Foreskin melanocyte (primary cell): ENCODE measurements at places on chromosomes 2 and 18.

DNA sequence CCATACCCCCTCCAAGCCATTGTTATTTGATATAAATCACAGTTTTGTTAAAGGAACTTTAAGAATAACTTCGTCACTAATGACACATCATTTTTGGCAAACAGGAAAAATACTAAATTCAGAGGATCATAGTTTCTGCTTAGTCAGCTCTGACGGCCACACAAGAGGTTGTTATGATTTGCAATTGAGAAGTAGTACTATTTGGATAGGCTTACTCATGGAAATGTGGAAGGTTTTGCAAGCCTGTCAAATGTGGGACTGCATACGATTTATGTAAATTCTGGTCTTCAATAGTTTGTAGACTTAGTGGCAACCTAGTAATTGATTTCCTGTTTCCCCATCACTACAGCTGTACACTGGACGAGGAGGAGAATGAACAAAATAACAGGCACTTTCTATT is 108.1 kb downstream of the ARHGEF33 start:
- DNase-seq: peak; percentile 68

DNA sequence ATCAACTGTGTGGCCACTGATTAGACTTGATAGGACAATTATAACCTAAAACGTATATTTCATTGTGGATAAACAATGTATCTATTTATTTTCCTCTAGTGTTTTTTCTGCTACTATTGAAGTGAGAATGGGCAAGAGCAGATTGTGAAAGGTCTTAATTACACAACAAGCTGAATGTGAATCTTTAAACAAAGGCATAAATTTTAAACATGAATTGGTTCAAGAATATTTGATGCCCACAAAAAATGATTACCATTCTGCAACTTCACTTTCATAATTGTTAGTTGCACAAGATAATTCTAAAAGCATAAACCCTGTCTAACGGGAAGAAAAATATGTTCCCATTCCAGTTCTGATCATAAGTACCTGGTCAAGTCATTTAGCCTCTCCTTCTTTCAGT is 285.6 kb downstream of the GULP1 start:
- DNase-seq: no peak

GRCh38 chr2:226169751-226170581 is 629.7 kb downstream of the IRS1 start:
- peak; percentile 82 for DNase-seq

- no peak for DNase-seq
Observed at GRCh38 chr2:237351796-237352195, 62.2 kb downstream of the COL6A3 start.

DNA sequence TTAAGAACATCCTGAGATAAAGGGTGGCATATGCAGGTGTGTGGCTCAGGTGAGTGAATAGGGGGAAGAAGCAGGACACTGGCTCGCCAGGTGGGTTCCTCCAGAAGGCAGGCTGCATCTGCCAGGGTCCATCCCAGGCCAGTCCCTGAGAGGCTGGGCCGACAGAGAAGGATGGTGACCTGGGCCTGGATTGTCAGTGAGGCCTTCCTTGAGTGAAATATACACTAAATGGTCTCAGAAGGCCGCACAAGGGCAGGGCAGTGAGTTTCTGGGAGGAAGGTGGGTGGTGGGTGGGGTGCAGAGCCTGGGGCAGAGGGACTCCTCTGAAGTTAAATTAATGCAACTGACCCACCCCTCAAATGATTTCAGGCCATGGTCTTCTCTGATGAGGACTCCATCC is 182.1 kb downstream of the ANKRD30B start:
- no peak for DNase-seq

- DNase-seq: no peak
Observed at GRCh38 chr18:77068321-77069312, 64.0 kb downstream of the MBP start.

DNA sequence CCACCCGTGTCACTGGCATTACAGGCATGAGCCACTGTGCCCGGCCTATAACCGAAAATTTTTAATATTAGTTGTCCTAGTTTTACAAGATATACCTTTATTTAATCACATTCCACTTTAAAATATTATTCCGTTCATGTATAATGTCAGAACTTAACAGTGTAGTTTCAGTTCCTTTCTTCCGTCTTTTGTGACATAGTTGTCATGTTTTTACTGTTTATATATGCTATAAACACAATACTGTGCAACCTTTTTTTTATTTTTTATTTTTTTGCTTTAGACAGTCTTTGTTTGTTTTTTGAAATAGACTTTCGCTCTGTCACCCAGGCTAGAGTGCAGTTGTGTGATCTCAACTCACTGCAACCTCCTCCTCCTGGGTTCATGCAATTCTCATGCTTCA is 129.5 kb upstream of the TTC27 start:
- DNase-seq: no peak

DNA sequence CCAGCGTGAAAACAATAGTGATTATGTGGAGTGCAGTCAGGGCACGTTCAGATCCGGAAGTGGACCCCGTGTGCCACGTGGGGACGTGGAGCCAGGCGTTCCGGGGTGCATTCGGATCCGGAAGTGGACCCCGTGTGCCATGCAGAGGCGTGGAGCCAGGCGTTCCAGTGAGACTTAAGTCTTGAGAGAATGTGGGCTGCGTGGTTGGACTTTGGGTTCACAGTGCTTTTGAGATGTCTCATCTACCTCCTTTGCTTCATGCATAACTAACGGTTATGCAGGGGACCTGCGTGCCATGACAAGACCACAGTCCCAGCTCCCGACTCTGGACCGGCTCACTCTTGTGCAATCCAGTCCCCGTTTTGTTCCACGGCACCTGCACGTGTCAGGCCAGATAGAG is 28.8 kb downstream of the CTDP1 start:
- DNase-seq: no peak

DNA sequence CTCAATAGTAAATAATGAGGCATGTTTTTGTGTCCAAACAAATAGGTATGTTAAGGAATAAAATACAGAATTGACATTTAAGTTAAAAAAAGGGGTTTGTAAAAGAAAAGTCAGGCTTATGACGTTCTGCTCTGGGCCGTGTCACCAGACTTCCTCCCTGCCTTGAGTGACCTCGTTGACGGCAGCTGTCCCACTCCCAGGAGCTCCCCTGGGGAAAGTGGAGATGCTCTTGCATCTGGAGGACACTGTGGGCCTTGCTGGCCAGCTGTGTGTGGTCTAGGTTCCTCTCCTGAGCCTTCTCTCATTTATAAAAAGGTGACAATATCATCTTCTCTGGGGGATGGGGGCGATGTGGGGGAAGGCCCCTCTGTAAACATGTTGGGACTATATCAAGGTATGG is 196.2 kb downstream of the CLIP4 start:
- no peak for DNase-seq

DNA sequence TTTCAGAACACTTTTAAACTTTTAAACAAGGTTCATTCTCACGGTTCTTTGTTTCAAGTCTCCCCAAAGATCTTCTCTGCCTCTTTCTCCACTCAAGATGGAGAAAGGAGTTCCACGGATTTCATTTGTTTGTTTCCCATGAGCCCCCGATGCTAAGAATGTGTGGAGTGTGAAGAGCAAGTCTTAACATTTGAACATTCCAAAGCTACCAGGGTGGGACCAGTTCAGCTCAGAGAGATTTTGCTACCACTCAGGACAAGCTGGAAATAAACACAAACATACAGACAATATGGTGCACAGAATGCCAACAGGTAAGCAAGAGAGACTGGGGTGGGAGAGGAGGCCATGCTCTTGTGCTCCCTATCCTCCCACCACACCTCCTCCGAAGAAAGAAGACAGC is 56.7 kb downstream of the SPRED2 start:
- DNase-seq: no peak

DNA sequence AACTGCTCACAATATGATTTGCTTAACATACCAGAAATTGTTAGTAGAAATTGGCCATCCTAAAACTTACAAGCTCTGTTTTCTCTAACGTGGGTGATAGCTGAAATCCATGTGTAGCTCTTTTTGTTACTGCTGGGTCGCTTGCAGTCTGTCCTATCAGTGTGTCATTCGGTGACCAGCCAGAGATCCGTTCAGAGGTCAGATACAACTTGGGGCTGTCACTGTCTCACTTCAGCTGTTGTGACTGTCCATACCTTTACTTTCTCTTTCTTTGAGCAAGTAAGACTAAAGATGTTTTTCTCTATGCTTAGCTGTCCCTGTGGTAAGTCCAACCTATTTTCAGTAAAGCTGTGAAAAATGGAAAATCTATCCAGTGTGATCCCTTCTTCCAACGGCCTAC is 282.9 kb upstream of the KCNH7 start:
- DNase-seq: no peak

GRCh38 chr18:79397830-79398761 is 2.4 kb downstream of the NFATC1 start:
- DNase-seq: peak; percentile 65

DNA sequence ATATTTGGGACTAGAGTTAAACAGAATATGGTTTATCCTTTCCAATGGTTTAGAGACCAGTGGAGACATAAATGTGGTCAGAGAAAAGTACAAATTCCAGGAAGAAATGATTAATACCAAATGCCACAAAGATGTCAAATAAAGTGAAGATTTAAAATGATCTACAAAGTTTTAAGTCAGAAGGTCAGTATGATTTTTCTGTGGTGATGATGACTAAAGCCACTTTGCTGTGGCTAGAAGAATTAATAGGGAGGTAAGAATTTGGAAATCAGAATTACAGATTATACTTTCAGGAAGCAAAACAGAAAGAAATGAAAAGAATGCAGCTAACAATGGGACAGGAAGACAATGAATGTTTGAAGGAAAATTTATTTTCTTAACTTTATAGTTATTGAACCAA is 91.5 kb upstream of the CDH7 start:
- no peak for DNase-seq

DNA sequence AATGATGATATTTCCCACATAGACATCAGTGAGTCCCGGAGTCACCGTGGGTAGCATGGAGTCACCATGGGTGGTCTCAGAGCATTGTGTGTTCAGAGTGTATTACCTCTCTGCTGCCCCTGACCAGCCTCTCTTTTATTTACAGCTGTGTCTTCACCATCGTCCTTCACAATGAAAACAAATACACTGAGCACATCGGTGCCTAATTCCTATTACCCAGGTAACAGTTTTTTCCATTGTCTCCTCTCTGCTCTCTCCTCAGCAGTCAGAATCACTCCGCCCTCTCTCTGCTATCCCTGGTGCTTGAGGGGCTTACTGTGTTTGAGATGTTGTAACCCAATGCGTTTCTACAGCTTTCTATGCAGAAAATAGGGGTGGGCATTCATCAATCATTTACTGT is 361.5 kb upstream of the RAB12 start:
- DNase-seq: no peak

DNA sequence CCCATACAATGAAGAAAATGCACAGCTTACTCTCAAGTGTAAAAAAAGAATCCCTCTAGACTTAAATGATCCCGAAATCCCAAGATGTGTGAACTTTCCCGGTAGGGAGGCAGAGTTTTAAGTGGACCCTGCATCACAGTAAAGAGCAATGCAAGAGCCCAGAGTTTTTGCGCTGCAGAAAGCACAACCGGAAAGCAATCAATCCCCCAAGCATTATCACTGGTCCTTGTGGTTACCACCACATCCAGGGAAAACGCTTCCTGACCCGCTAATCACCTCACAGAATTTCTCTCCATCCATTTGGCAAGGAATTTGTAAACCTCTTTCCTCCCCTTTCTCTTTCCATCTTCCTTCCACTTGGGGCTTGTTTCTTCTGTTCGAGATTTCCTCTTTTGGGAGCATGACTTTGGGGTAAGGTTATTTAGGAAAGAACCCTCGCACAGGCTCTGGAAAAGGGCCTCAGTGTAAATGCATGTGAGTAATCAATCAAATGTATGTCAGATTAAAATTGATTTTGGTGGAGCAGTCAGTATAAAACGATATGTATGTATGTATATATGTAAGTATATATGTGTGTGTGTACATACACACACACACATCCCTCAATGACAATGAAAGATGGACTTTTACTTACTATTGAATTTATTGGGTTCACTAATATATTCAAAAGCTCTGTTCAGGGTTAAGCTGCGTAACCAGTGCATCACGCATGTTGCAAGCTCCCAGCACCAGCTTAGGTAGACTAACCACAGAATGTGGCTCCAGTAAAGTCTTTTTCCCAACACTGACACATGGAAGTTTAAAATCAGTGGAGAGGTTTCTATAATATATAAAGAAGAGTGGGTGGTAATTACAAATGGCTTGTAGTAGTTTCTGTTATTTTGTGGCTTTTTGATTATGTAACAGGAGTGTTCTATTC is 1.6 kb downstream of the PLCL1 start:
- no peak for DNase-seq

- no peak for DNase-seq
Observed at GRCh38 chr2:101921319-101921952, 70.3 kb upstream of the IL1R2 start.

DNA sequence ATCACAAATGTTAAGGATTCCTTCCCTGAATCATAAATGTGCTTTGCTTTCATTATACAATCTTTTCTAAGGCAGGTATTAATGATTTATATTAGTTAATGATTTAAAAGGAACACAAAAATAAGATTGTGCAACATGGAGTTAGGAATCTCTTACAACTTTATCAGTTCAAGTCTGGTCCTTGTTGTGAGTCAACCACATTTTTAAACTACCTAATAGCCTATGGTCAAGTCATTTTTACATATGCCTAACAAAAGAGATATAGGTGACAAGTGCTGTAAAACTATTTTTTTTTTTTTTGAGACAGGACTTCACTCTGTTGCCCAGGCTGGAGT is 8.2 kb upstream of the INPP1 start:
- no peak for DNase-seq

DNA sequence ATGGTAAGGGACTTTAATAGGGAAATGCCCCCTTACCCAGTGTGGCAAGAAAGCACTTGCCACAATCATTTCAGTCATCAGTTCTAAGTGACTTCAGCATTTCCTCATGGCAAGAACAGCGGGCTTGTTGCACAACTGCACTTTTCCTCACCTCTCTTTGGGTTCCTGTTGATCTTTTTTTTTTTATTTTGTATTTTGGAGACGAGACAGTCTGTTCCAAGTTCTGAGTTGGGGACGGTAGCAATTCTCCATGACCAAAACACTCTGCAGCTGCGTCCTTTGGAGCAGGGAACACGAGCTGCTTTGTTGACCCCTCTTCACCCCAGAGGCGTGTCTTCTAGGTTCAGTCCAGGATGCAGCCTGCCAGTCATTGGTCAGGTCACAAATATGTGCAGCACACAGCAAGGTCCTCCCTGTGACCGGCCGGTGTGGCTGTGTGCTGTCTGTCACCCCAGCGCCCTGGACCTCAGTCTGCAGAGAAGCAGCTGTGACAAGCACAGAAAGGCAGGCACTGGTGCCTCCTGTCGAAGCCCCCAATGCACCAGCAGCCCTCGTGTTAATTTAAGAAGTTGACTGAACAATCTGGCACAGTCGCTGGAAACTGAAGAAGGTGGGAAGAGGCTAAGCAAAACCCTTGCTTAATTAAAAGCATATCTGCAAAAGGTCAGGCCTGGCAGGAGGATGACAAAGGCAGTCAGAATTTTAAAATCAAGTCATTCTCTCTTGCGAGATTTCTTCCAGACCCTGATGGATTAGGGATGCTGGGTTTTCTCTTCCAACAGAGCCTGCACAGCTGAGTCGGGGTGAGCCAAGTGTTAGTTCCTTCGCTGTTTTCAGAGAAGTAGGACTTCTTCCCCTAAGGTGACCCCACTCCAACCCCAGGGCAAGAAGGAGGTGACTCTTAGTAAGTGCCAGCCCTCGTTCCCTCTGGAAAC is 96.7 kb upstream of the COPS8 start:
- no peak for DNase-seq

GRCh38 chr2:37688771-37689468 is 17.5 kb upstream of the CDC42EP3 start:
- DNase-seq: no peak
